Aorta (tissue), 5 donors: ENCODE measurements at places on chromosomes 2 and 18. TPM values are rescaled to one million over a fixed set of nuclear protein-coding genes. Genes with fewer than 3 reads are reported as not detected.

DNA sequence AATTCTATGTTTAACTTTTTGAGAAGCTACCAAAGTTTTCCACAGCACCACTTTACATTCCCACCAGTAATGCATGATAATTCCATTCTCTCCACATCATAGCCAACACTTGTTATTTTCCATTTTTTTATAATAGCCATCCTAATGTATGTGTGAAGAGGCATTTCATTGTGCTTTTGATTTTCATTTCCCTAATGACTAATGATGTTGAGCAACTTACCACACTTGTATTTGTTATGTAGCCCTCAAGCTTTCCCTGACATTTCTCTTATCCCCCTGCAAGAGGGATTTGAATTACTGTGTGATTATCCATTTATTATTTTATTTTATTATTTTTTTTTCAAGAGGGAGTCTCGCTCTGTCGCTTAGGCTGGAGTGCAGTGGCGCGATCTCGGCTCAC lies 23.6 kb upstream of the SOS1 start:
- no peak for DNase-seq
- no peak overlapping the region for H3K4me3 ChIP-seq
- H3K27ac ChIP-seq, result no peak overlapping the region
- H3K36me3 ChIP-seq, result no peaks in the 10 kb centered on the region
- H3K4me1 ChIP-seq, result no peaks in the 10 kb centered on the region

Gene RAB6C
- total RNA-seq, result not detected

Gene SIX3
- not detected for total RNA-seq

DNA sequence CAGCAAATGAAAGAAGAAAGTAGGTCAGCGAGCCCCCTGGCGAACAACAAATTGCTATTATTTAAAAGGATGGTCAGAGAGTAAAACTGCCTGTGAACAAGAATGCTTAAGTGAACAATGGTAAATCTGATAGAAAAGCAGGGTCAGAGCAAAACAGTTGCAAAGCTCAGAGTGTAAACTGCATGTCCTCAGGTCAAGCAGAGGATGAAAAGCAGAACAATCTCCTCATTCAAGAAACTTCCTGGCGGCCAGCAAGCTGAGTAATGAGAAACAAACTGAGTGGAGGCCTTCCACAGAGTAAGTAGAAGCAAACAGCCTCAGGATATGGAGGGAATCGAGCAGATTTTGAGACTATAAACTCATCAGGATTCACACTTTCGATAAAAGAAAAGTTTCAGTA lies 117.9 kb downstream of the PPP1R1C start:
- H3K4me1 ChIP-seq, result no peaks in the 10 kb centered on the region
- no peak overlapping the region for H3K4me3 ChIP-seq
- H3K27me3 ChIP-seq, result no peaks in the 10 kb centered on the region
- H3K27ac ChIP-seq, result no peak overlapping the region

- H3K27me3 ChIP-seq, result no peaks in the 10 kb centered on the region
- peak overlapping the region; percentile 22 for H3K4me3 ChIP-seq
- H3K4me1 ChIP-seq, result no peaks in the 10 kb centered on the region
- peak; percentile 89 for DNase-seq
Observed at GRCh38 chr2:199471443-199472057, 13.8 kb upstream of the SATB2 start.

Gene CCBE1
- total RNA-seq, result 0.36 TPM

DNA sequence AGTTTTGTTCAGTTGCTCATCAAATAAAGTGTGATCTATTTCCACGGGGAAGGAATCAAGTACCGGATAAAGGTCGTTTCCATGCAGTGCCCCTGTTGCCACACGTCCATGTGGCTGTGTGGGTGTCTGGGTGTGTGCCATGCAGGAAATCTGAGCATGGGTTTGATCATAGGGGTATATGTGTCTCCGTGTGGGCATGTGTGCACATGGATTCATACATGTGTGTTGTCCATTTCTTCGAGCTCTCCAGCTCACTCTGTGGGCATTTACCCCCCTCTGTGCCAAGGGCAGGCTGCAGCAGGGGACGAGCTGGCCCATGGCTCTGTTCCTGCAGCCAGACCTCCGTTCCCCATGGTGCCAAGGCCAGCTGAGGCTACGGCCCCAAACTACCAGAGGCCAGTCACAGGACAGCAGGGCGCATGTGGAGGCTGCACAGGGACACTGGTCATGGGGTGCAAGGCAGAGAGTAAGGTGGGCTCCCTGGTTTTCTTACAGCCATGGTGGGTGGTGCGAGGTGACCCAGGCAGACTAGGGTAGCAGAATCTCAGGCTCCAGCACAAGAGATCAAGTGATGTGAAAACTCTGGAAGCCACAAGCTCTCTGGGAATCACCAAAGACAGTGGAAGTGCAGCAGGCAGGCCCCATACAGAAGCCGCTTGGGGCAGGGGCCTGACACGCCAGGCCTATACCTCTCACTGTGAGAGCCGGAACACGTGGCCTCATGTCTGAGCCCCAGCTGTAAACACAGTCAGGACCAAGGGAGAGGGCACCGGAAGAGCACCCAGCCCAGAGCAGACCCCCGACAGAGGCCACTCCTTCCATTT lies 66.4 kb upstream of the RAB6C start:
- H3K4me3 ChIP-seq, result no peak overlapping the region
- DNase-seq, result no peak
- H3K27ac ChIP-seq, result no peak overlapping the region
- H3K27me3 ChIP-seq, result no peaks in the 10 kb centered on the region

Gene D2HGDH
- total RNA-seq, result 29.9 TPM

DNA sequence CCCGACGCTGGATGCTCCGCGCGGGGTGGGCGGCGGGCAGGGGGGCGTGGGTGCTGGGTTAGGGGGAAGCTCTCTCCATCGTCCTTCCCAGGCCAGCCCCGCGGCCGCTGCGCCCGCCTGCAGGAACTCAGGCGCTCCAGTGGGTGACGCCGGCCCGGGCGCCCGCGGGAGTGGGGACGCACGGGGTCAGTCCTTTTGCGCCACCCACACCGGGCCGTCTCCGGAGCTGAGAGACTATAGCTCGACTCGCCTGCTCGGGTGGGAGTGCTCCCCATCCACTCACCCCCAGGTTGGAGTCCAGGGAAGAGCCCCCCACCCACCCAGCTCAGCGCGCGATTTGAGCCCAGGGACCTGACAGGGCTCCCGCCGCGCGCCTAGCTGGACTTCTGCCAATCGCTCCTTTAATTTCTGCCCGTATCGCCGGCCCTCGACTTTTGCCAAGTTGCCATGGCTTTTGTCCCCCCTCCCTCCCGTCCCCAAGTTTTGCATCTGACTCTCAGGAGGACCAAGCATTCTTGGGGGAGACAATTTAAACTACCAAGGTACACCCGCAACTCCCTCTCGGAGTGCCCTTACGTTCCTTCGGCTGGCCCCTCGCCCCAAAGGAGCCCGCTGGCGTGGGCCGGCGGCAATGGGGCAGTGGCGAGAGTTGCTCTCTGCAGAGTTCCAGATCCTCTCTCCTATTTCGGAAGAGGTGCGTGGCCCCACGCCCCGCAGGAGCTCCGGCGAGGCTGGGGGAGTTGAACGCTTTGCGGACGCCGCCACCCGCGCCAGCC lies 205.8 kb upstream of the SMAD2 start:
- DNase-seq, result peak; percentile 55
- H3K4me3 ChIP-seq, result peak overlapping the region; percentile 56
- H3K36me3 ChIP-seq, result no peaks in the 10 kb centered on the region
- H3K4me1 ChIP-seq, result no peaks in the 10 kb centered on the region
- no peak overlapping the region for H3K27ac ChIP-seq

DNA sequence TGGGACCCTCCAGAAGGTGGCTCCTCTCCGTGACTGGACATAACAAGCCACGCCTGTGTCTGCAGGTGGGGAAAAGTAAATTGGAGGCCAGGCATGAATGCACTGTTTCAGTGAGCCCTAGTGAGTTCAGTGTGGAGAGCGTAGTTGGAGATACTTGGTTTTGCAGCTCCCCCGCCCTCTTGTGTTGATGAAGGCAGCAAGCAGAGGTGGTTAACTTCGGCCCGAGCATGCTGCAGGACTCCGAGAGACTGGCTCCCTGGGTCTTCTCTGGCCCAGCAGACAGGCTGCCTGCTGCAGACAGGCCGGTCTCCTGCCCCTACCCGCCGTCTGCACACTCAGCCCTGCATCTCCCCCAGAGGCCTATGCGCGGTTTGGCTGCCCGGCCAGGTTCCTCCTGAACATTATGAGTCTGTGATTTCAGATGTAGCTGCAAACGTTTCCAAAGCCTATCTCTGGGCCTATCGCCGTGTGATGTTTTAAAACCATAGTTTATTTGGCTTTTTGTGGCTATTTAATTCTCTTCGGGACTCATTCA lies 102.4 kb downstream of the LDLRAD4 start:
- no peaks in the 10 kb centered on the region for H3K27me3 ChIP-seq
- H3K4me3 ChIP-seq, result no peak overlapping the region
- no peak overlapping the region for H3K27ac ChIP-seq
- no peak for DNase-seq
- H3K4me1 ChIP-seq, result peaks cover 3% of the 10 kb centered on the region

GRCh38 chr18:79317703-79318102 lies 78.0 kb upstream of the NFATC1 start:
- H3K4me3 ChIP-seq, result no peak overlapping the region
- peaks cover 3% of the 10 kb centered on the region for H3K36me3 ChIP-seq
- DNase-seq, result no peak
- no peaks in the 10 kb centered on the region for H3K27me3 ChIP-seq
- H3K4me1 ChIP-seq, result no peaks in the 10 kb centered on the region

Gene LIPT1
- total RNA-seq, result 13.5 TPM

DNA sequence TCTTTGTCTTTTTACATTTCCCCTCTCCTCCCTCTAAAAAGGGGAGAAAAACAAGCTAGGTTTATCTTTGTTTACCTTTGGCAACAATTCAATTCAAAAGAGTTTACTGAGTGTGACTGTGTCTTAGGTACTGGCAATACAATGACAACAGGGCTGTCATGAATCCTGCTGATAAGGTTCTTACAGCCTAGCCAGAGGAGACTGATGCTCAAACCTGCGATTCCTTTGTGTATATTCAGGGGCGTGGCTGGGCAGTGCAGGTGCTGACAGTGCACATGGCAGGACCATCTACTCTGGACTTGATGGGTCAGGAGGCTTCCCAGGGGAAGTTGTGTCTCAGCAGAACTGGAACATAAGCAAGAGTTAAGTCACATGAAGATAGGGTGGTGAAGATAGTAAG lies 23.2 kb upstream of the TTN start:
- no peaks in the 10 kb centered on the region for H3K27me3 ChIP-seq
- DNase-seq, result no peak
- peaks cover 2% of the 10 kb centered on the region for H3K4me1 ChIP-seq
- no peak overlapping the region for H3K27ac ChIP-seq
- H3K36me3 ChIP-seq, result no peaks in the 10 kb centered on the region
- H3K4me3 ChIP-seq, result no peak overlapping the region

Gene RSAD2
- 4.9 TPM for total RNA-seq

Gene FTCDNL1
- total RNA-seq, result 1.4 TPM

DNA sequence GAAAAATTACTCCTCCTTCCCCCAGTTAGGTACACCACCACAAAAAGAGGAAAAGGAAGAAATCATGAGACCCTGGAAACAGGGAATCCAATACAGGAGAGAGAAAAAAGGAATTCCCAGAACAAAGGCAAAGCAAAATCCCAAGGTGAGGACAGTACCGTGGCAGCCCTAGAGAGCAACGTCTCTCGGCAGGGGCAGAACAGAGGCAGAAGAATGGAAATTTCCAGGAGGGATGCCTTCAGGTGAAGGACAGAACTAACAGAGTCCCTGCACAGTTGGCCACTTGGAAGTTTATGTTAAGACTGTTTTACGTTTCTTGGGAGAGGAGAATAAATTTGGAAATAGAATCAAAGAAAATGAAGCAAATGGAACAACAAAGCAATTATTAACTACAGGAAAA lies 27.7 kb downstream of the GRB14 start:
- H3K27ac ChIP-seq, result no peak overlapping the region
- DNase-seq, result no peak

DNA sequence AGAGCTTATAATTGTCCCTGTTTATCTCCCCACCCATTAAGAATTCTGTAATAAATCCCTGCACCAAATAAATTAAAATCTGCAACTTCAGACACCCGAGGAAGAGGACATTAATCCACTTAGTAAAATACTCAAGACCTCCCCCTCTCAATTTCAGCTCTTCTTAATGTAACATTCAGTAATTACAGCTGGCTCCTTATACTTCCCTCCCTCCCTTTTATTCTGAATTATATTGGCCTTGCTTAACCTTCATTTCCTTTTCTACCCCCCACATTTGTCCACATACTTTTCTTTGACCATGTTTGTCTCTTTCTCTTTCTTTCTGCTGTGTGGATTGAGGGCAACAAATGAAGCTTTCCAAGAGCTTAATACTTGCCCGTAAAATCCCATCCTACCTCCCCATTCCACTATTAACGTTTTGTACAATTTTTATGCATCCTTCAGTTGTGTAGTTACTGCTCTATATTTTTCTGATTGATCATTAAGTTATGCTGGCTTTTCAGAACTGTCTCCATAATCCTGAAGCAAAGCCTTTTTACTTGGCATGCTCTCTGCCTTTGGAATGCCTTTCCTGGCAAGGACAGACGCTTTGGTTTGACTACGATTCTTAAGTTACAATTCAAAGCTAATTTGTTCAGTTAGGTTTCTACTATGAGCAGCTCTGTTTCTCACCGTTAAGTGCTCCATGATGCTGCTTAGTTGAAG lies 580.1 kb downstream of the ZEB2 start:
- H3K36me3 ChIP-seq, result no peaks in the 10 kb centered on the region
- no peak overlapping the region for H3K4me3 ChIP-seq
- no peak for DNase-seq

DNA sequence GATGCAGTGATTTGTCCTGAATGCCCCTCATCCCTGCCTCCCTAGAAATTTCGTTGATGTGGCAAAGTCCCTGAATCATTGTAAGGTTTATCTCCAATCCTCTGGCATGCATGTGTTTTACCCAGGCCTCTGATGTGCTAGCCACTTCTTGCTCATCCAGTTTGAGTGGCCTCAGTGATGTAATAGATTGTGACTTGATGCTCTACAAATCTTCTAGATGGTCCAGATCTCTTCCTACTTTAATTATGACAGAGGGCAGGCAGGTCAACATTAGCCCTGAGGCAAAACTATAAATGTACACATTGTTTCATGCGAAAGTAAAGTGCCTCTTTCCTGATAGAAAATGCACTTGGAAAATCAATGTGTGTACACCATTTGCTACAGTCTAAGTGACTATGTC lies 54.5 kb downstream of the LONRF2 start:
- no peaks in the 10 kb centered on the region for H3K4me1 ChIP-seq
- DNase-seq, result no peak
- no peaks in the 10 kb centered on the region for H3K27me3 ChIP-seq
- H3K27ac ChIP-seq, result no peak overlapping the region
- H3K36me3 ChIP-seq, result no peaks in the 10 kb centered on the region
- no peak overlapping the region for H3K4me3 ChIP-seq

Gene LYG2
- total RNA-seq, result not detected

GRCh38 chr2:185475914-185476313 lies 262.7 kb upstream of the FSIP2 start:
- no peak for DNase-seq
- no peak overlapping the region for H3K4me3 ChIP-seq
- H3K4me1 ChIP-seq, result no peaks in the 10 kb centered on the region
- no peak overlapping the region for H3K27ac ChIP-seq
- H3K36me3 ChIP-seq, result no peaks in the 10 kb centered on the region

- no peaks in the 10 kb centered on the region for H3K27me3 ChIP-seq
- H3K36me3 ChIP-seq, result no peaks in the 10 kb centered on the region
- H3K27ac ChIP-seq, result no peak overlapping the region
Observed at GRCh38 chr2:189406586-189407233, 34.6 kb upstream of the WDR75 start.

- H3K27me3 ChIP-seq, result no peaks in the 10 kb centered on the region
- no peak for DNase-seq
- no peak overlapping the region for H3K27ac ChIP-seq
- H3K4me3 ChIP-seq, result no peak overlapping the region
Observed at GRCh38 chr2:98324181-98324580, 22.1 kb upstream of the CNGA3 start.

Gene GALNT3
- 2.4 TPM for total RNA-seq
